ENCODE measurements at places on chromosomes 6 and 20.
A peak's percentile ranks its signal among the peaks of the same experiment; 100 is the strongest.

GRCh38 chr6:140858381-140858971, 1274.2 kb upstream of the GJE1 start:
- no peak for DNase-seq

GRCh38 chr6:109485266-109485935, 2.4 kb upstream of the ZBTB24 start:
- peak; percentile 43 for DNase-seq

DNA sequence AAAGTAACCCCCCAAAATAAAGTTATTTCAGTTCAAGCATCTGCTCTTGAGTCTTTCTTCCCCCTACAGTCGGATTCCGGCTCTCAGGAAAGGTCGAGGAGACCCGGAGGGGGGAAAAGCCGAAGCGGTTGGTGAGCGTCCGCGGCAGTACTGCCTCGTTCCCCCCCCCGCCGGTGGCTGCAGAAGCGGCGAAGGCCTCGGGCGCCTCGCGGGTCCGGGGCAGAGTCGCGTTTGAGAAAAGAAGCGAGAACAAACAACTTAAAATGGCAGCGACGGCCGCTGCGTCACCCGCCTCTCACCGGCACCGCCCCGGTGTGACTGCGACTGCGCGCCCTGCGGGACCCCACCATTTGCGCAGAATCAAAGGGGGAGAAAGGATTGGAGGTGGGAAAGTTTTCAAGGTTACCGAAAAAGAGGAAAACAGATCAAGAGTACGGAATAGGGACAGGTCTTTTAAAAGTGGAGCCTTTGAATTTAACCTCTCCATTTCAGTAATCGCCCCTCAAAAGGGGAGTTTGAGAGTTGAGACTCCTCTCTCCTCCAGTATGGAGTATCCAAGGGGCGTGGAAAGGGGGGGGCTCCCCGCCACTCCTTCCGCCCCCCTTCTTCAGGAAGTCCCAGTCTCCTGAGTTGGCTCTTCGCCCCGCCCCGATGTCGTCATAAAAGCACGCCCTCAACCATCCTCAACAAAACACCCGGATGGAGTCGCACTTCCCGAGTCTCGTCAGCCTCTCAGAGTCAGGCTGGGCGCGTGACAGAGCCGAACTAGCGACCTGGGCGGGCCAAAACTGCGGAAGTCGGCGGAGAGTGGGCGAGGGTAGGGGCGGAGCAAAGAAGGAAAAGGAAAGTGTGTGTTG, 1.9 kb upstream of the C6orf62 start:
- peak; percentile 100 for DNase-seq

- no peak for DNase-seq
Observed at GRCh38 chr6:81051952-81052351, 700.5 kb downstream of the TENT5A start.

- no peak for DNase-seq
Observed at GRCh38 chr6:161917645-161918044, 643.8 kb upstream of the AGPAT4 start.

DNA sequence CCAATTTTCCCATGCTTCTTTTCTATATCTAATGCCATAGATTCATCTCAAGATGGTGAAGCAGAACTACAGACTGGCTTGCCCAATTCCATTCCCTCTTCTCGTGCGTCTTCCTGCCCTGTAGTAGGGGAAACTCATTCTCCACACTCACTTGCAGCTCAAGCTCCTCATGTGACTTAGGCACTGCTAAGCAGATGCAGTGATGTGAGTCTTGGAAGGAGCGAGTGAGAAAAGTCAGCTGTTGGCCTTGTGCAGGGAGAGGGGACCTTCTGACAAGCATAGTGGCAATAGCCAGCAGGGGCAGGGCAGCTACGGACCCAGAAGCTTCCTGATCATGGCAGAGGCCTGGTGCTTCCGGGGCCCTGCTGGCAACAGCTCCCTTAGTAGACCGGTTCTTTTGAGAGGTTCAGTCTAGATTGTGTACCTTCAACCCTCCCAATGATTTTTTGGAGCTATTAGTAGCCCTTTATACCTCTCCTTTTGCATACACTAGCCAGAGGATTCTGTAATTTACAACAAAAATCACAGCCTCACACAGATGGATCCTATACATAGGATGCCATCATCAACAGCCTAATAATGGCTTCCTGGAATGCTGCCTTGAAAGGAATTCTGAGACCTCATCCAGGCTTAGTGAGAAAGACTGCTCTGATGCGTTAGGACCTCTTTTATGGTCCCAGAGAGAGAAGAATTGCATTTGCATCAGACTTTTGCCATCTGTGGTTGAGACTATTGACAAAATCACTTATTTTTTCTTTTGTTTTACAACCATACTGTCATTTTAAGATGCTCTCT, 121.5 kb upstream of the RIPOR2 start:
- DNase-seq, result peak; percentile 73

GRCh38 chr6:123263981-123264380, 267.9 kb downstream of the CLVS2 start:
- DNase-seq, result no peak

GRCh38 chr6:31659649-31660380, 763 bp downstream of the C6orf47 start:
- DNase-seq, result peak; percentile 46

DNA sequence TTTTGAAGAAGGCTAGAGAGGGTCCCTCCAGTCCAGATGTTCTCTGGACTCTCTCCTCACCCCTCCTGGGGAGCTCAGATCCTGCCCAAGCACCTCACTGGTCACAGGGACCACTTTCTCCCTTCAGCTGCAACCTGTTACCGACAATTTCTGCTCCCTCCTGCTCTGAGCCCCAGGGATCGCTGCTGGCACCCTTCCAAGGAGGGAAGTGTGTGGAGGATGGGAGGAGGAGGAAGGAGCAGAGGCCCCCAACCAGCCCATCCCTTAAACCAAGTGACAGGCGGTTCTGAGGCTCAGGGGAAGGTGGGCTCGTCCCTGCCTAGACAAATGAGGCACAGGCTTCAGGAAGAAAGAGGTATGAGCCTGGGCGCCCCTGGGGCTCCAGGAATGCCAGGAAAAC, 13.9 kb downstream of the PMEPA1 start:
- no peak for DNase-seq

DNA sequence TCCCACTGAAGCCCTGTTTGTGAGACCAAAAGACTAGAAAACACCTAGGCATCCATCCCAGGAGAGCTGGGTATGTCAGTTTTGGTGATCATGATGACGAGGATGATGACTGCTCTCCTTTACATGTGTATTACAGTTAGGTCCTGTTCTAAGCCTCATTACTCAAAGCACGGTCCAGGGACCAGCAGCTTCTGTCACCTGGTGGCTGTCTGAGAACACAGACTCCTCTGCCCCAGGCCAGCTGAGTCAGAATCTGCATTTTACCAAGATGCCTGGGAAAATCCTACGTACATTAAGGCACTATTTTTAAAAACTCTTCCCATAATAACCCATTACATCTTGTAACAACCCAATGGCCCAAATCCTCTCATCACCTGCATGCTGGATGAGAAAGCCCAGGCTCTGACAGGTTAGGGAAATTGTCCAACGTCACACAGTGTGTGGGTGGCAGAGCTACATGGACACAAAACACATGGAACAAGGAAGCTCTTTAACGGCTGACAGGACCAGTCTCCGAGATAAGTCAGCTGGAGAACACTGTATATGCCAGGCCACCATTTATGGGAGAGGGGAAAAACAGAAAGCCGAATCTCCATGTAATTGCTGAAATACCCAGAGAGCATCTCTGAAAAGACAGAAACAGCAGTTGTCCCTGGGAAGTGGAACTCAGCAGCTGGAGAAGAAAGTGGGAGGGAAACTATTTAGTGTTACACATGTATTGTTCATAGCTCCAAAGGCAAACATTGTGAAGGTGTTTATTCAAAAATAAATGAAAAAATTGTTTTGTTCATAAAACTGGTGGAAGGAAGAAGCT, 65.4 kb downstream of the BMP7 start:
- DNase-seq, result peak; percentile 44

Data from muscle of leg (tissue), 16 donors.